ENCODE measurements at places on chromosomes 13 and 19. TPM values are rescaled to one million over a fixed set of nuclear protein-coding genes. Genes with fewer than 3 reads are reported as not detected.

FFAR3 gene
- not detected for total RNA-seq

DNA sequence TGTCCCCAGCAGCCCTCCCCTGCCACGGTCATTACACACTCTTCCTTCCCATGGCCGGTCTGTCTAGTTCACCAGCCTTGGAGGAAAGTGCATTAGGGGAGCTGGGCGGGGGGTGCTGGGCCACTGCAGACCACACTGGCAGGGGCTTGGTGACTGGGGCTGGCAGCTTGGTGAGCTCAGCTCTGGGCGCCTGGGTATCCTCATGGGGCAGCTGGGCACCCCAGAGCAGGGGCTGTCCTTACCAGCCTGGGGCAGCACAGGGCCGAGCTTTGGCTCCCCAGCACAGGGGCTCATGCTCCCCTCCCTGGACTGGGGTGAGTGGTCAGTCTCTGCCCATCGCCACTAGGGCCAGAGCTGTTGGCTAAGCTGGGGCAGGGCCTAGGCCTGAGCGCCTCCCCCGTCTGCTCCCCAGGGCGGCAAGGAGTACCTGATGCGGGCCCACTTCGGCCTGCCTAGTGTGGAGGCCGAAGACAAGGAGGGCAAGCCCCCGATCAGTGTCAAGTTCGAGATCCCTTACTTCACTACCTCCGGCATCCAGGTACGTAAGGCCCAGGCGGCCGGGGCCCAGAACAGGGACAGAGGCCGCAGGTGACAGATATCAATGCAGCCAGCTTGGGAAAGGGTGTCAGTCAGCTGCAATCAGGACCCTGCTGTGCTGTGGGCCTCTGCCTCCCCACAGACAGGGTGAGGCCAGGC, 35.5 kb downstream of the AP1M1 start:
- no peak for DNase-seq

GRCh38 chr13:61086087-61086486, 329.6 kb downstream of the PCDH20 start:
- peak; percentile 41 for DNase-seq

COX7A1 gene
- total RNA-seq: 30.0 TPM

GARRE1 gene
- 8.5 TPM for total RNA-seq

DNA sequence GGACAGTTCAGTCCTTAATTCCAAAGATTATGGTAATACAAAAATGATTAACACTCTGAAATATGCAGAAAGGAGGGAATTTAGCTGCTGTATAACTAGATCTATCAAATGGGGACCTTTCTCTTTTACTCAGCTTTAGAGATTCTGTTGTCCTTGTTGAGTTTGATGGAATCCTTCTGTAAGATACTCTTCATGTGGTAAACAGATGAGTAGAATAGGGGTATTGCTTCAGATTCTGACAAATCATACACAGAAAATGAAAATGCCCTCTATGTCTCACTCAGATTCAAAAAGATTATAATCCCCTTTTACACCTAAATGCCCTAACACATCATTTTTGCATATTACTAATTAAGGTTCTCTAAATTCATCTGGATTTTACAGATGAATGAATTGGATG, 50.7 kb downstream of the ARHGAP35 start:
- no peak for DNase-seq

KLK10 gene
- total RNA-seq: not detected

DNA sequence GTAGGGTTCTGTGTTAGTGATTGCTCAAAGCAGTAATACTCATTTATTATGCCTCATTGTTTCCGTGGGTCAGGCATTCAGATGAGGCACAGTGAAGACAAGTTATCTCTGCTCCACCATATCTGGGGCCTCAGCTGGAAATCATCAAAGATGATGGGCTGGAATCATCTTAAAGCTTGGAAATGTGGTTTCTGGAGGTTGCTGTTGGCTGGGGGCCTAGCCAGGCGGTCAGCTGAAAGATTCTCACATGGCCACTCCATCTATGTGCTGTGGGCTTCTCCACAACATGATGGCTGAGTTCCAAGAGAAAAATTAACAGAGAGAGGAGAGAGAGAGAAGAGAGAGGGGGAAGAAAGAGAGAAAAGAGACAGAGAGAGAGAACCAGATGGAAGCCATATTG, 75.5 kb downstream of the OLFM4 start:
- DNase-seq: no peak

- DNase-seq: no peak
Observed at GRCh38 chr19:2180881-2181632, 17.3 kb downstream of the DOT1L start.

SULT2A1 gene
- total RNA-seq: not detected

DNA sequence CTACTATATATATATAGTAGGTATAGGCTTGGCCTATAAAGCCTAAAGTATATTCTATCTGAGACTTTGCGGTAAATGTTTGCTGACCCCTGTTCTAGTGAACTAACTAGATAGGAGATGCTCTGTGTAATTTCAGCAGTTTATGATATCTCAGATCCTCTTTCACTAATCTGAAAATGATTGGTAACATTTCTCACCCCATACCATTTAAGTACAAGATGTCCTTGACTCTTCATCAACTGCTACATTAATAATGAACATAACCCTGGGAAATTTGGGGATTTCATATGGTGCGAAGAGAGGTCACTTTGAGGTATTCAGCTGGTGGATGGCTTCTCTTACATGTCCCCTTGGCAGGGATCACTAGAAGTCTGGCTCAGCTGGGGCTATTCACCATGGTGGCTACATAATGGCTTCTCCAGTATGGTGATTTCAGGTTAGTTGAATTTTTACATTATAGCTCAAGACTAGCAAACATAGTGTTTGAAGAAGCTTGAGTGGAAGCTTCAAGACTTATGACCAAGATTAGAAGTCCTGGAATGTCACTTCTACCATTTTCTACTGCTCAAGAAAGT, 103.6 kb upstream of the MYCBP2 start:
- DNase-seq: no peak

EFNB2 gene
- total RNA-seq: 13.5 TPM

DNA sequence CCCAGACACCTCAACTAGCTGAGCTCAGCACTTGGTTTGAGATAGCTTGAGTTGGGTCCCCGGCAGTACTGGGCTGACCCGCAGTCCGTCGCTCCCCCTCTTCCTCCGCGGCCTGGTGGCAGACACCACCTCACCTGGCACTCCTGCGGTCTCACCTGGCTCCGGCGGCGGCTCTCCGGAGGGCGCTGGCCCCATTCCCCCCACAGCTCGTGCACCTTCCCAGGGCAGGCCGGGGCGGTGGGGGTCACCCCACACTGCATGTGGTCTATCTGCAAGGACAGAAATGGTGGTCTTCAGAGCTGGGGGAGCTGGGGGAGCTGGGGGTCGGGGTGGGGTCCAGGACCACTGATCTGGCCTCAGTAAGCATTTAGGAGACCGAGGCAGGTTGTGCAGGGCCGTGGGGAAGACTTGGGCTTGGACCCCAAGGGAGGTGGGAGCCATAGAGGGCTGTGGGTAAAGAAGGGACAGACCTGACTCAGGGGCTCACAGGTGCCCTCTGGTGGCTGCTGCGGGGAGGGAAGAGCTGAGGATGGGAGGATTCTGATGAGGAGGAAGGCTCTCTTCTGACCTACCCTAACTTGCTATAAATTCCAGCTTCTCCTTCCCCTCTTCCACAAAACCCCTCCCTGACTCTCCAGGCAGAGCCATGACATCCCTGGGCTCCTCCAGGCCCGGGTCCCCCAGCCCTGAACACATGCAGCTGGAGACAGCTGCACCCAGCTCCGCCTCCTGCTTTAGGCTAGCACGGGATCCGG, 6.7 kb upstream of the PLIN4 start:
- peak; percentile 43 for DNase-seq

- no peak for DNase-seq
Observed at GRCh38 chr13:60121337-60121687, 42.4 kb downstream of the DIAPH3 start.

DNA sequence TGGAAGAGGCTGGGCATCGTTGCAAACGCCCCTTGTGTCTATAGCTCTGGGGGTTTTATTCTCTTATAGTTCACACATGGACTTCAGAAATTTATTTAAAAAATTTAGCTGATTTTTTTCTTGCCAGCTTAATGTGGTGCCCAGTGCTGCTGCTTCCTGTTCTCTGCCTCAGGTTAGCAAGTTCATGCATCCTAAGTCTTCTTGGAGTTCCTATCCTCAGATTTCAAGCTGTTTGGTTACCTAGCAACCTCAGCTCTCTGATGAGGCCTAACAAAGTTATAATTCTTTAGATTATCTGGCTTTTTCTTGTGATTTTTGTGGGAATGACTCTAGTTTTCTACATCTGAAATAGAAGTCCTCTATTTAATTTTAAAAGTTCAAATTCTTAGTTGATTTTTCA, 250.9 kb downstream of the MAB21L1 start:
- no peak for DNase-seq

GRCh38 chr13:36819739-36820090, 693 bp downstream of the RFXAP start:
- DNase-seq: peak; percentile 48

- no peak for DNase-seq
Observed at GRCh38 chr19:3119693-3120380, 16.0 kb upstream of the GNA15 start.

ENOX1 gene
- 7.6 TPM for total RNA-seq

DNA sequence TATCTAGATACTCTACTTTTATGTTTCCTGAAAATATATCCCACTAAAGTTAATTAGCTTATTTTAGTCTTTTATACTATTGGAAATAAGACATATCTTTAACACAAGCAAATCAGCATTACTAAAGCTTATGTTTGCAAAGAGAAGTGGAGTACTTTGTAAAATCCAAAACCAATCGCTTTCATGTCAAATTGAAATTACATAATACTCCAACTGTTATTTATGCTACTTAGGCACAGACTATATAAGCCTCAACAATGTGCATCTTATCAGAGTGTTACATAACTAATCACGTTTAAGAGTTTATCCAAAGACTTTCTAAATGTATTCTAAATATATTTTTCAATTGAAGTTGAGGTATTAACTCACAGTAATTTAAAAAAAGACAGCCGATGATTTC, 200.0 kb downstream of the PCDH20 start:
- DNase-seq: no peak

- no peak for DNase-seq
Observed at GRCh38 chr19:56953470-56953869, 112.9 kb upstream of the PEG3 start.

- DNase-seq: no peak
Observed at GRCh38 chr19:43726736-43727592, 11.1 kb downstream of the IRGC start.

ZNF723 gene
- not detected for total RNA-seq

RNF17 gene
- not detected for total RNA-seq

GRCh38 chr19:12769689-12770088, 5.7 kb downstream of the HOOK2 start:
- no peak for DNase-seq

Data from fibroblast of lung (primary cell).